ENCODE measurements at places on chromosomes 3 and 15.

GRCh38 chr3:51836606-51837005 is 24.8 kb upstream of the IQCF2 start:
- no peak for DNase-seq

DNA sequence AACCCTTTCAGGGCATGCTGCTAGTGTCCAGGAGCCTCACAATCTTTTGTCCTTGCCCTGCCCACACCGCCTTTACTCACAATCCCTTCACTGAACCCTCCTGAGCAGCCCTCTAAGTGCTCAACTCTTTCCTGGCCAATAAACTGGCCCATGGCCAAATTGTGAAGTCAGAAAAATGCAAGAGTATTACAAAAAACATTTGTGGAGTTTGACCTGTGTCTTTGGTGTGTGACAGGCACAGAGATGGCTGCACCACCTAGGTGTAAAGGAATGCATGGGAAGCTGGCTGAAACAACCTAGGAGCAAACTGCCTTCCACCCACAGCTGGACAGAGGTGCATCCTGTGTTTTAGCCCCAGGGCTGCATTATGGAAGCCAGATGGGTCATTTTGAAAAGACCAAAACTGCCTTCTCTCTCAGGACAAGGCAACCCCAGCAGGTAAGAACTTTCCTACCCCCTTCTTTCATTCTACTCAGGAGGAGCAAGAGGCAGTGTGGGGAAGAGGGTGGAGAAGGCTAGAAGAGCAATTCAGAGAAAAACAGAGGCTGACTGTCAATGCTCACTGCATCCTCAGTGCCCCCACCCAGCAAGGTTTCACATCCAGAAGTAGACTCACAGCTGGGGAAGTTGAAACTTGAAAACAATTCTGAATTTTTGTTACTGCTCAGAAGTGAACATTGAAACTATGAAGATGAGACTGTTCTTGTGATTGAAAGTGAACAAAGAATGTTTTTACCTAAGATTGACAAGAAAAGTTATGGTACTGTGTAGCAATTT is 78.6 kb downstream of the TRIM42 start:
- DNase-seq = no peak

DNA sequence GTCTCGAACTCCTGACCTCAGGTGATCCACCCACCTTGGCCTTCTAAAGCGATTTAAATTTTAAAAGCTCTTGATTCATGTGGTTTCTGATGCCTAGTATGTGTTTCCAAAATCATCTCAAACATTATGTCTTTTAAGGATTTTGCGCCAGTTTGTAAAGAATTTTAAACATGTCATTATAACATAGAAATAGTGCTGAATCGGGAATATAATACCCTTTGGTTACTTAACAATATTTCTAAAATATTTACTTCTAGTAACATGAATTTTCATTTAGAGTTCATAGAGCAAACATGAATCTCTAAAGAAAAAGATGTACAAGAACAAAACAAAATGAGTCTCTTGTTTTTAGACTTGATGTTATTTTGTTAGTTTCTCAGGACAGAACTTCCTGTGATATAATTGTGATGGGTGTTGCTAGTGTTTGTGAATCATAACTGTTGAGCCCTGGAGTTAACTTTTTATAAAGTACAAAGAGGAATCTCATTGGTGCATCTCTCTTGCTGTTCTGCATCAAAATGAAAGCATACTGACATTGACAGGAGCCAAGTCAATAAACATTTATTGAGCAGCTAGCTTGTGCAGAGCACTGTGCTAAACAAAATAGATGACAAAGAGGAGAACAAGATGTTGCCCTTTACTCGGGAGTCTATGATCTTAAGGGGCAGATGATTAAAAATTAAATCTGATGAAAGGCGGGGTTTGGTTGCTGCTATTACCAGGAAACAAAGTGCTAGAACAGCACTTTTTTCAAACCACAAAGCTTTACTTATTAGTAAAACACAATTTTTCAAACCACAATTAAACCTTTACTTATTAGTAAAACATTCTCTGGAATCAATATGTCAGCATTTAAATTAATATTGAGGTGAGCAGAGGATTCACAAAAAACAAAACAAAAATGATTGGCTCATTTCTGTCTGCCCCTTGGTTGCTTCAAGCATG is 73.4 kb downstream of the MME start:
- no peak for DNase-seq

DNA sequence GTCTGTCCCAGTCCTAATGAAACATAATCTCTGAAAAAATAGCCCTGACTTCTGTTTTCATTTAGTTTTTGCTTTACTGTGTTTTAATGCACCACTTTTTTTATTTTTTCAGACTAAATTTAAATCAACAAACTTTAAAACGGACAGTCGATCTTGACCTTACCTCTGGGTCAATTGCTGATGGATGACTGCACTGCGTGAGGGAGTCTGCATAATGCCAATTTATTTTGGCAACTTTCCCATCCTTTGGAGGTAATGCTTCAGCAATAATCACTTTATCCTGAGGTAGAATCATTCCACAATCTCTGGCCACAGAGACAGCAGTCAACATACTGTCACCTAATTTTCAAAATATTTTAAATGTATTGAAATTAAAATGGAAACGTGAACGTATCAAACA is 32.5 kb upstream of the GP5 start:
- no peak for DNase-seq
